Osteocyte (in vitro differentiated cells): ENCODE measurements at places on chromosomes 6 and 20.

- no peak for DNase-seq
Observed at GRCh38 chr6:53567701-53568100, 22.8 kb upstream of the GCLC start.

GRCh38 chr20:59835448-59836395 lies 97.7 kb downstream of the SYCP2 start:
- peak; percentile 85 for DNase-seq

GRCh38 chr6:90383196-90383822 lies 86.7 kb upstream of the BACH2 start:
- DNase-seq = no peak

- DNase-seq = no peak
Observed at GRCh38 chr6:51678905-51679620, 408.4 kb downstream of the PKHD1 start.

DNA sequence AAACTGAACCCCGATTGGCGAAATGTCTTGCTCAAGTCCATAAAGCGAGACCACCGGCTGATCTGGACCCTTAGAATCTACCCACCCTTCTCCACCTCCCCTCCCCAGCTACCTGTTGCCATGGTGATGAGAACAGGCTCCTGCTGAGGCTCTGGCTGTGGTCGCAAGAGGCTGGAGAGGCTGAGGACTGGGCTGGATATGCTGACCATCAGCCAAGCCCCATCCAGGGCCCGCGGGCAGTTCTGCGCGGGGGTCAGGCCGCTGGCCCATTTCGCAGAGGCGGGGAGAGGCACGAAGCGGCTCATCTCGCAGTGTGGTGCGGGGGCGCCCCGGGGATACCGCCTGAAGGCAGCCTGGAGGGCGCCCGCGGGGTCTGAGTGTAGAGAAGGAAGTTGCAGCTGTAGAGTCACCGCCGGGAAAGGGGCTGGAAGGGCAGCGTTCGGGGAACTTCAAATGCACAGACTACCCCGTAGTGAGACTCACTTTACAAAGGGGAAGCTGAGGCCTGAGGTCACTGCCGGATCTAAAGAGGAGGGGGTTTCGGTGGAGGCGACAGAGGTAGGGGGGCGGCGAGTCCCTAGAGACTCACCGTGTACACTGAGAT lies 671 bp downstream of the TAPBP start:
- DNase-seq = no peak

- DNase-seq = no peak
Observed at GRCh38 chr20:53556267-53556897, 37.3 kb downstream of the ZNF217 start.

- no peak for DNase-seq
Observed at GRCh38 chr6:52138284-52138683, 47.9 kb upstream of the IL17A start.

DNA sequence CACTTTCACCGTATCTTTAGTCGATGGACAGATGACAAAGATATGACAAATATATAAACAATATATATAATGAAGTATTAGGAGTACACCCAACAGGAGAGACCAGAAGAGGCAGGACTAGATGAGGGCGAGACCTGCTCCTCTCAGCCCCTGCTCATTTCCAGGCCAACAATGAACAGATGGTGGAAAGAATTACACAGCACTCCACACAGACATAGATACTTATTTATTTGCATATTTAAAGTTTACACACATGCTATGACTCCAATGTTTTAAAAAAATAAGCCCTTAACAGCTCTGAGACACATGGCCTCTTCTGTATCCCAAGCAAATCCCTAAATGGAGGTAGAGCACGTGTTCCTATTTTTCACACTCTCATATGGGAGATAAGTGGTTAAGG lies 10.4 kb downstream of the FAM210B start:
- DNase-seq = no peak

- no peak for DNase-seq
Observed at GRCh38 chr20:10987651-10988383, 314.0 kb upstream of the JAG1 start.

- no peak for DNase-seq
Observed at GRCh38 chr20:31969991-31970390, 2.0 kb downstream of the XKR7 start.

DNA sequence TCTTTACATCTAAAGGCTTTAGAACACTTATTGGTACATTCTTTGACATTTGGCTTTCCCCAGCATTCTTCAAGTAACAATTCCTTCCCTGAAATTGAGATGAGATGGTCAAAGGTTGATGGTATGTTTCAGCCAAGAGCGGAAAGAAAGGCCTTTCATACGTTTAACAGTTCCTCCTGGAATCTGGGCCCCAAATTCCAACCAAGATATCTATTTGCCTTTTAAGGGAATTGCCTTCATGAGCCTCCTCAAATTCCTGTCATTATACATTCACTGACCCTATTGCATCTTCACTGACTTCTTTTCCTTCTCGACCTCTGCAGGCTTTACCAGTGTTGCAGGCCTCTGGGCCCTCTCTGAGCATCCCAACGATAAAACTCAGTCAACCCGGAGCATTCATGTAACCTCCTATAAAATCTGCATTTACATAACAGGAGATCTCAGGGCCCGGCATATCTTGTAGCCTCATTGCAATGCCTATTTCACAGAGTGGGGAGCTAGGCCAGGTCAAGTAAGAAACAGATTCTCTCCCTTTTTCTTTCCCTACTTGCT lies 18.3 kb upstream of the WFDC9 start:
- no peak for DNase-seq

DNA sequence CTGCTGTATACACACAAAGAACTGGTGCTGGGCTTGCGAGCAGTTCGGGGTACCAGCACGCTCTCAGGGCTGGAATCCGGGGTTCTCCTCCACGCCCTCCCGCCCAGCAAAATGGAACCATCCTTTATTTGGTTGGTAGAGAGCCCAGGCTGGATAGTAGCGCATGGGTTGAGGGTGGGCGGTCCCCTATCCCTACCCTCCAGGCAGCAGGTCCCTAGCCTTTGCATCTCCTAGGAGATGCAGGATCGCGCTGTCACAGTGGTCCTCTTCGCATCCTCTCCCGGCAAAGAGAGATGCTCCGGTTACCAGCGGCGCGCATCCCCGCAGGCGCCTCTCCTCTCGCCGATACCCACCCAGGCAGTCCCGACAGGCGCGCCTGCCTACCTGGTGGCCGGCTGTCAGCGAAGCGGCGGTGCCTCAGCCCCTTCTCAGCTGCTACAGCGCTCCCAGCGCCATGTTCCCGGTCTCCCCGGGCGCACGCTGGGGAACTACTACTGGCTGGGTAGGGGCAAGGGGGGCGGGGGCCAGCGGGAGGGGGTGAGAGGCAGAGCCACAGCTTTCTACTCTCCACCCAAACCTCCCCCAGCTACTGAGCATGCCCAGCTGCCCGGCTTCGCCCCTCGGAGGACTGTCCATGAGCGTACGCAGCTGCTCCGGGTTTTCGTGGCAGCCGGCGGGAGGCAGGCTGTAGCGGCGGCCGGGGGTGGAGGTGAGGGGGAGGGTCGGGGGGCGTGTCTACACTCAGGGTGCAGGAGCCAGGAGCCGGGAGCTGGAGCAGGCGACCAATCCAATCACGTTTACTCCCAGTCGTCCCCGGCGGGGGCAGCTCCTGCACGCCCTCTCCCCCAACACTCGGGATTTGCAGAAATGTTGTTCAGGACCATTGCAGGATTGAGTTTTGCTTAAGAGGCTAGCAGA lies at the start of gene PAK5:
Gene PAK5 (minus strand): TSS at position 699 of the 918 bp plus-strand sequence. CDS start 194,748 bp downstream, outside the sequence.
- no peak for DNase-seq

DNA sequence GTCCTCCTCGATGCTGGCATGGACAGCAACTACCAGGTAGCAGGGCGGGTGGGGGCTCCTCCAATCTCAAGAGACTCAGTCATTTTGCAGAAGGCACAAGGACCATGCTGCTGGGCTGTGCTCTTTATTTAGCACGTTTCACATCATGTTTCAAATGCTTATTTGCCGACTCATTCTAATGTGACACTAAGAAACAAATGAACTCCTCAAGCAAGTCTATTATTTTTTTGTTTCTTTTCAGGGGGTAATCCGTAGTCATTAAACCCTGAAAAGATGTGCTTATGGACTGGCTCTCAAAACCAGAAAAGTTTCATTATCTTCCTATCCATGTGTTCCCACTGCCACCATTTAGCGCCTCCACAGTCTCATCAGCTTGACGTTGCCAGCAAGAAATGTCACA lies 92.9 kb downstream of the ANKS1A start:
- no peak for DNase-seq

- DNase-seq = no peak
Observed at GRCh38 chr6:85191656-85192055, 258.2 kb upstream of the NT5E start.

- DNase-seq = no peak
Observed at GRCh38 chr6:3635482-3635881, 116.0 kb downstream of the PXDC1 start.

GRCh38 chr6:105136431-105137350 lies 43.1 kb downstream of the POPDC3 start:
- DNase-seq = peak; percentile 87

GRCh38 chr6:21149470-21149869 lies 444.1 kb upstream of the SOX4 start:
- DNase-seq = no peak

- no peak for DNase-seq
Observed at GRCh38 chr6:97497713-97498331, 214.8 kb upstream of the MMS22L start.

GRCh38 chr6:3398755-3399696 lies 57.8 kb downstream of the SLC22A23 start:
- DNase-seq = no peak

- DNase-seq = peak; percentile 62
Observed at GRCh38 chr6:168181876-168182275, 102.9 kb upstream of the FRMD1 start.

DNA sequence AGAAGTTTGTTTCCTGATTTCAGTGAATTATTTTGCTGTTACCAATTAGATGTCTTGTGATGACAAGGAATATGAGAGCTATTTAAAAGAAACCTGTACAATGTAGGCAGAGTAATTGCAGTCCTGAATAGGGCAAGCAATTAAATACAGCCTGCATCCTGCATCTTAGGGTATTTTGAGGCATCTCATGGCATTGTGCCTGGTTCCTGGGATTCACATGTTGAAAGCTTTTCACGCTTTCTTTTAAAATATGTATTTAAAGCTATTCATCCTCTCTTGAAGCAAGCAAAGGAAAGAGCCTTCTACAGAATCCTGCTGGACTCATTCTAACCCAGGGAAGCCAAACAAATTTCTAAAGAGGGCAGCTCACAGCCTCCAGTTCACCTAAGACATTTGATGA lies 4.7 kb upstream of the RRAGD start:
- no peak for DNase-seq

- no peak for DNase-seq
Observed at GRCh38 chr20:46275091-46275490, 33.2 kb downstream of the CDH22 start.

GRCh38 chr20:1125277-1125676 lies 6.9 kb downstream of the PSMF1 start:
- no peak for DNase-seq

DNA sequence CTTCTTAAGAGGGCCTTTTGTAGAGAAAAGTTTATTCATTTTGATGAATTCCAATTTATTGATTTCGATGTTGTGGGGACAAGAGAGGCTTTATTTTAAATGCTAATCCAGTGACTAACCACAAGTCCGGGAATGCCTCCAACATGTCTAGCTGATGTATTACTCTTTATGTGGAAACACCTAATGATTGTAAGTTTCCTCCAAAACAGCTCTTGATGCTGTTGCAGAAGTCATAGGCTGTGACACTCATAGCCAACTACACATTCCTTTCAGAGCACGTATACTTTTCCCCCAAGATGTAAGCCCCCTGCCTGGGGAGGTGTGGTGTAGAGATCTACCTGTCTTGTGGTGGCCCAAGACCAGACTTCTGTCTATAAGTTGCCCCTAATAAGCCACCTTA lies 61.3 kb upstream of the RNF24 start:
- DNase-seq = no peak

DNA sequence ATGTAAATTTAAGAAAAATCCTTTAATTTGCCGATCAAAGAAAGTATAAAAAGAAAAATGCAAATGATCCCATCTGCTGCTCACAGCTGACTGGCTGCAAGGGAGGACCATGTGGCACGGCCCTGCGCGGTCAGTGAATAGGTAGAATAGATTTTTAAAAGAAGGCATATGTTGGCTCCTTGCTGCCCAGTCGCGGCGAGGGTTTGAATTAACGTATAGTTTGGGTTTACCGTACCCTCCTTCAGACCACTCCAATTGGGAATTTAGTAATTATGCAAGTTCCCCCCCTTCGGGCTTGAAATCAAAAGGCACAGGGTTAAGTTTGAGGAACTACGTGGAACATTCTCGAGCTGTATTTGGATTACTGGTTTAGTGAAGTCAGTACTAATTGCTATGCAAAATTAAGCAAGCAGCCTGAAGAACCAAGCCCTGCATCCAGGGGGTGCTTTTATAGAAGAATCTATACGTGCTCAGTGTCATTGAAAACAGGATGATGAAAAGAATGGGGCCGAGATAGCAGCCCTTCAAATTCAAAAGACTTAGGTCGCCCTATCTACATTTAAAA lies 1.1 kb upstream of the BEND3 start:
- DNase-seq = no peak

DNA sequence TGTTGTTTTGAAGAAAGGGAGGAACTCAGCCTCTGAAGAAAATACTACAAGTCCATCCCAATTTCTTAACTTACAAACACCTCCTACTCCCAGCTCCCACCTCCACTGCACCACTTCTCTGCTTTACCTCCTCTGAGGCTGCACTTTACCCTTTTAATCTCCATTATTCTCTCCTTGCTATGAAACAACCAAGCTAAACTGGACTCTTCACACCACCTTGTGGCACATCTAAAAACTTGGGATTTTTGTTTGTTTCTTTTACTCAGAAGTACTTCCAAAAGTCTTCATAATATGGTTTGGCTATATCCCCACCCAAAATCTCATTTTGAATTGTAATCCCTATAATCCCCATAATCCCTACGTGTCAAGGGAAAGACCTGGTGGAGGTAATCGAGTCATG lies 142.2 kb downstream of the MOXD1 start:
- no peak for DNase-seq

- DNase-seq = no peak
Observed at GRCh38 chr20:58171796-58172425, 56.5 kb downstream of the ANKRD60 start.
